Activated naive CD4-positive, alpha-beta T cell treated with Interleukin-2 at 50 U/mL for 16 hours (primary cell): ENCODE measurements at places on chromosomes 3 and 15.
A peak's percentile ranks its signal among the peaks of the same experiment; 100 is the strongest.

- DNase-seq, result no peak
Observed at GRCh38 chr3:197404030-197404429, 105.6 kb upstream of the DLG1 start.

DNA sequence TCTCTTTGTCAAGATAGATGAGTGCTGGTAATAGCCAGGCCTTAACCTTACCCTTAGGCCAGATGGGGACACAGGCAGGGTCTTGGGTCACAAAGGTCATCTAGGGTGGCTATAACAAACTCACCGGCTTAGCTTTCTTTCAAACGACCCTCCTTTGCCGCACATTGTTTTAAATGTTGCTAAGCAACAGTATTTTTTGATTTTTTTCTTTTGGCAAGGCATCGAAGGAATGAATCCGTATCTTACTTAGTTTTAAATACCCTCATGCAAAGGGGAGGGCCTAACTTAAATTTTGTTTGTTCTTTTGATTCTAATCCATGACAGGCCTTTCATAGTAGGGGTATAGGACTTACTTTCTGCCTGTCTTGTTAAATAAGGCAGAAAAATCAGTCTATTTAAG lies 35.2 kb downstream of the ITPR1 start:
- DNase-seq, result no peak

GRCh38 chr3:64575211-64575844 lies 112.5 kb downstream of the ADAMTS9 start:
- no peak for DNase-seq

DNA sequence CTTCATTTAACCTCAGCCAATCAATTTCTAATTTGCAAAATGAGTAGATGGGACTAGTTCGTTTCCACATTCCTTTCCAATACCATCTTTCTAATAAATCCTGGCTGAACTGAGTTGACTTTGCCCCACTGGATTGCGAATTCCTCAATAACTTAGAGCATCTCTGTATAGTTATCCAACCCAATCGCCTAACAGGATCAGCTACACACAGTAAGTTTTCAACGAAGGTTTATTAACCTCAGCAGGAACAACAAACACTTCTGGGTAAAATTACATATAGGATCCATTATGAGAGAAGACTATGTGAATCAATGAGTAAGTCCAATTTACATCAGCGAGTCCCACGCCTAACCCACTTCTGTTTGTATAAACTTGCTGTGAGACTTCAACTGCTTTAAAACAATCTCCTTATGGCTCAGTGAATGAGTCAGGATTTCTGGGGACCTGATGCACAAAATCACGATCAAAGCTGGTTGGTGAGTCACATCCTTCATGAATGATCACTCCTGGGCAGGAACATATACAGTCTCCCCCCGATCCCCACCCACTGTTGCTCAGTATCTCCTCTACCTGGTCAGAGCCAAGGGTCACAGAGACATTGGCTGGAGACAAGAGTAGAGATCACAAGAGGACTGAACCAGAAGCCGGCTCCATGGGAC lies 142.8 kb downstream of the EDEM1 start:
- peak; percentile 4 for DNase-seq

- no peak for DNase-seq
Observed at GRCh38 chr3:161251716-161252115, 30.6 kb downstream of the NMD3 start.

GRCh38 chr3:134590766-134591165 lies 60.1 kb downstream of the KY start:
- DNase-seq, result no peak
